Stimulated activated CD4-positive, alpha-beta T cell treated with anti-CD3 and anti-CD28 coated beads, Interleukin-1b, Interleukin-23, amount 100 ng/mL, for 1 hour (primary cell): ENCODE measurements at places on chromosomes 2 and 18.

DNA sequence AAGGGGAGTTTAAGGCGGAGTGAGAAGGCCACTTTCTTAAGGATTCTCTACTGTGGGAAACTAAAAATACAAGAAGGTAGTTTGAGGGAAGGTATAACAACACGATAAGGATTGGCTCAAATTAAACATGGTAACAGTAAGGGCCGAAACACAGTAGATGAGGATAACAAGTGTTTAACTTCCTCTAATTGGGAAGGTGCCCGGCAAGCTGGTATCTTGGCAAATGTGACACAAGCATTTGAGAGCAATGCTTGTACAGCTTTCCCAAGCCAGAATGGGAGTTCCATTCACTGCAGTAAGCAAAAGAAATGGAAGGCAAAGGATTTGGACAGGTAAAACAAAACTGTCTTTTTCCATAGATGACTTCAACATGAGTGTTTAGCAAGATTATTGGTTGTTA, 19.8 kb downstream of the USP40 start:
- DNase-seq, result no peak

GRCh38 chr2:102187496-102188150, 800 bp downstream of the IL1RL2 start:
- DNase-seq, result no peak

DNA sequence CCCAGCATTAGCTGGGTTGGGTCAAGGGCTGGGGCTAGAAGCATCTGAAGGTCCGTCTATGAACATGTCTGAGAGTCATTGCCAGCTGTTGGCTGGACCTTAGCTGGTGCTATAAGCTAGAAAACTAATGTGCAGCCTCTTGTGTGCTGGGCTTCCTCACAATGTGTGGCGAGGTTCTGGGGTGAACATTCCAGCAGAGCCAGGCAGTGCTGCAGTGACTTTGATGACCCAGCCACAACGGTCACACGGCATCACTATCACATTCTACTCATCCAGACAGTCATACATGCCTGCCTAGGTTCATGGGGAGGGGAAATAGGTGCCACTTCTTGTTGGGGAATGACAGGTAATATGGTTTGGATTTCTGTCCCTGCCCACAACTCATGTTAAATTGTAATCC, 260.5 kb downstream of the CYP26B1 start:
- DNase-seq, result no peak

DNA sequence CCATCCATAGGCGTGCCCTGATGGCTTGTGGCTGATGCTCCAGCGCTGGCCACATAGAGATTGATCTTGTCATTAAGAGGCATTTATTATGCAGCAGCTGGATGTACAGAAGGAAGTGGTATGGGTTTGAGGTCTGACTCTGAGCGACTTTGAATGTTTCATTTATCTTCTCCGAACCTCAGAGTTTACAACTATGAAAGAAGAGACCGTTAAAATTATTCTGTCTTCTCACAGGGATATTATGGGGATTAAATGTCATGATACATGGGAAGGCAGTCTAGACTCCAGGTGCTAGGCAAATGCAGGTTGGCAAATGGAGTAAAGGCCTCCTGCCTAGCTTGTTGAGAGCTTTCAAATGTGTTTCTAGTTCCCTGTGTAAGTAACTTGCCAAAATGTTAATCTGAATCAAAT, 30.3 kb downstream of the MOGAT1 start:
- no peak for DNase-seq

DNA sequence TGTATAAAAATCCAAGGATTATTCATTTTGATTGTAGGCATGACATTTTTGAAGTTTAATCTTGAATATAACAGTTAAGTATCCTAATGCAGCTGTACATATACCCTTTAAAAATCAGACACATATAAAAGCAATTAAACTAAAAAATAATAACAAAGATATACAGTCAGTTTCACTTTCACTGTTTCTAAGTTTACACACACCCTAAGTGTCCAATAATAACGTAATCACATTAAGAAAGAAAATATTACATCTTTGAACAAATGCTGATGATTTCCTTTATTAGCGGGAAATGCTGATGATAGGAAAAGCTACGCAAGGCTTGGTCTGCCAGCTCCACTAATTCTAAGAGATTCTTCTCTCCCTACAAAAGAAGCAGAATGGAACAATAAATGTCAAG, 38.8 kb downstream of the RTTN start:
- no peak for DNase-seq

- no peak for DNase-seq
Measured at GRCh38 chr18:78304192-78305164, 675.1 kb upstream of the SALL3 start.

- no peak for DNase-seq
Measured at GRCh38 chr2:72630767-72631166, 195.1 kb downstream of the EXOC6B start.

DNA sequence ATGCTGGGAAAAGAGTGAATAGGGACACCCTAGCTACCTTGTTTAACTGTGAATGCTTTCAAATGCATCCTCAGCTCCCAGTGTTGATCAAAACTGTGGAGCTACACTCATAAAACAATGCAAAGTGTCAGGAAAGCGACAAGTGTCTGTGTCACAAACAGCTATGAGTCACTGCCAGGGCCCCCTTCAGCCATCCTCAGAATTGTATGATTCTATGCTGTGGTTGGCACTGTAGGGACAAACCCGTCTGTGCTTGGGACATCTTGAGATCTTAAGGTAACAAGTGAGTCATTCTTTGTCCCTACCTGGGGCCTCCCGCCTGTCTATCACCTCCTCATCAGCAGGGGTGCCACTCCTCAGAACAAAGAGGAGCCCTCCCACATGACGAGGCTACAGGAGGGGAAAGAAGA, 42.4 kb downstream of the KLF7 start:
- no peak for DNase-seq

GRCh38 chr2:234960175-234961088, 8.6 kb downstream of the SH3BP4 start:
- no peak for DNase-seq

DNA sequence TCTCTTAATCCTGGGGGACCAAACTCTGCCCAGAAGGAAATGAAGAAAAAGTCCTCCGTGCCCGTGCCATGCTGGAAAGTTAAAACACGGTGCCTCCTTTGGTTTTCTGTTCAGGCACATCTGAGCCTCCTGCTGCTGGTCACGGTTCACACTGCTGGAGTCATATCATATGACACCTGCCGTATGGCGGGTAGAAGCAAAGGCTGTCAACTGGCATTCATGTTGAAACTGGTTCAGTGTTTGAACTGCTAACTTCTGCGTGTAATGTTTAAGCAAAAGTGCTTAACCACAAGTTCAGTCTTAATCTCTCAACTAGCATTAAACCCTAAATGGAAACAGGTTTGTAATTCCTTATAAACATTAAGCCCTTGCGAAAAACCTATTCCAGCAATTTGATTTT, 3.1 kb downstream of the STK39 start:
- peak; percentile 8 for DNase-seq

DNA sequence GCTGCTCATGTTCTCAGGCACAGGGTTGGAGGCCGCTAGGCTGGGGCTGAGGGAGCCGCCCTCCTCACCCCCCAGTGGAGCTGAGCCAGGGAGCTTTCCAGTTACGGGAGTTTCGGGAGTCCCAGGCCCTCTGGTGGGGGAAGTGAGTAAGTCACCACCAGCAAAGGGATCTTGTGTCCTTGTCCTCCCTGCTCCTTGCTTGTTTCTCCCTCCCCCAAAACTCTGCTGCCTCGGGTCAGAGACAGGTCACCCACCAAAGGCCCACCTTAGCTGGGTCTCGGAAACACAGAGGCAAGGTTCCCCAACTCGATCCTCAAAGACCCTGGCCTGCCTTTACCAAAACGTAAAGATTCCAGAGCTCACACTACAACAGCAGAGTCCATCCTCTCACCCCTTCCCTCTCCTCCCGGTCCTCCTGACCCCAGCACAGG, 60.5 kb upstream of the POMC start:
- DNase-seq, result no peak

DNA sequence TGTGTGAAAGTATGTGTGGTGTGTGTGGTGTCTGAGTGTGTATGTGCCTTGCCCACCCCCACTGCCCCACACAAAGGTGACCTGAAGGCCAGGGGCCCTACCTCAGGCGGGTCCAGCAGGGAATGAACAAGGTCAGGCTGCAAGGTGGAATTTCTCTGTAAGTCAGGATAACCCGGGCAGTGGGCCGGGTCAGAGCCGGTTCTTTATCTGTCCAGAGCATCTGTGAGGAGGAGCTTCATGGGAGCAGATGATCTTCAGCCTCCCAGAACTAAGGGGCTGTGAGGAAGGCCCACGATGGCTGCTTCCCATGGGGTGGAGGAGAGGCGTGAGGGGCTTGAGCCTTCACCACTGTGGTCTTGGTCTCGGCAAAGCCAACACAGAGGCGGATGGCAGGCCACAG, 150.3 kb downstream of the TFCP2L1 start:
- no peak for DNase-seq

GRCh38 chr18:48600456-48601090, 61.7 kb downstream of the CTIF start:
- DNase-seq, result no peak

GRCh38 chr18:34729264-34729663, 19.2 kb downstream of the DTNA start:
- no peak for DNase-seq

GRCh38 chr2:68251855-68252399, 405 bp downstream of the PPP3R1 start:
- no peak for DNase-seq

- no peak for DNase-seq
Measured at GRCh38 chr18:13278062-13278630, 59.6 kb downstream of the LDLRAD4 start.

DNA sequence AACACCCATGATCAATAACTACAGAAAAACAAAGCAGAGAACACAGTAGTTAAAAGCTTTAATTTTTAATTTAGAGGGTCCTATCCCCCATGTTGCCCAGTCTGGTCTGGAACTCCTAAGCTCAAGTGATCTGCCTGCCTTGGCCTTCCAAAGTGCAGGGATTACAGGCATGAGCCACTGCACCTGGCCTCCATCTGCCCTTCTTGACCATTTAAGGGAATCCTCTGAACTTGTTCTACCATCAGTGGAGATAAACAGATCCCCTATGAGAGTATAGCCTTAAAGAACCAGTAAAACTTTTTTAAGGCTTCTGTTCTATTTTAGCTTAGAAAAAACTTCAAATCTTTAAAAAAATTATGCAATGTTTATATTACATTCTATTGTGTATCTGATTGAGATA, 13.5 kb upstream of the ATP5MC3 start:
- no peak for DNase-seq

DNA sequence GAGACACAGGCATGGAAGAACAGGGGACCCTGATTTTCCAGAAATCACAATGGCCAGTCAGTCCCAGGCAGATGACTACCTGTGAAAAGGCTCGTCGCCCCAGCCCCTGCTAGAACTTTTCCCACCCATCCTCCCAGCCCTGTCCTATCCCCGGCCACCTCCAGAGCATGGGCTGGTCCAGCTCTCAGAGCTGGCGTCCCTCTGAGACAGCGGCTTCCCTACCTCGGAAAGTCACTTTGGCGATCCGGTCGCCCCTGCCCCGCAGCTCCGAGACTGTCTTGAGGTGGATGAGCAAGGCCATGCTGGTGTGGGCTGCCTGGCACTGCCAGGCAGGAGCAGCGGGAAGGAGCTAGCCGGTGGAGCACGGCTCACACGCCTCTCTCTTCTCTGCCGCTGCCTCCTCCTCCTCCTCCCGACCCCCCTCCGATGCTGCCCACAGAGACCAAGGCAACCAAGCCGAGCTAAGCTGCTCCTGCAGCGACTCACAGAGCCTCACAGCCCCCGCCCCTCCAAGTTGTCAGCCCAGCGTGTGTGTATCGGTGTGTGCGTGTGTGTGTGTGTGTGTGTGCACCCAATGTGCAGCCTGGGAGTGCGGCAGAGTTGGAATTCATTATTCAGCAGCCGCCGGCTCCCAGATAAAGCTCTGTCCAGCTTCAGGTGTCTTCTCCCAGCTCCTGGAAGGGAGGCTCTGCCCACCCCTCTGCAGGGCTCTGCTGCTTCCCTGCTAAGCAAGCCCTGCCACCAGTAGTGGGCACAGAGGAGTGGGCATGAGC, 80.5 kb upstream of the OTOF start:
- no peak for DNase-seq

GRCh38 chr2:208501206-208501605, 94.6 kb downstream of the PTH2R start:
- no peak for DNase-seq

GRCh38 chr2:239275044-239275685, 125.7 kb downstream of the HDAC4 start:
- DNase-seq, result peak; percentile 69

DNA sequence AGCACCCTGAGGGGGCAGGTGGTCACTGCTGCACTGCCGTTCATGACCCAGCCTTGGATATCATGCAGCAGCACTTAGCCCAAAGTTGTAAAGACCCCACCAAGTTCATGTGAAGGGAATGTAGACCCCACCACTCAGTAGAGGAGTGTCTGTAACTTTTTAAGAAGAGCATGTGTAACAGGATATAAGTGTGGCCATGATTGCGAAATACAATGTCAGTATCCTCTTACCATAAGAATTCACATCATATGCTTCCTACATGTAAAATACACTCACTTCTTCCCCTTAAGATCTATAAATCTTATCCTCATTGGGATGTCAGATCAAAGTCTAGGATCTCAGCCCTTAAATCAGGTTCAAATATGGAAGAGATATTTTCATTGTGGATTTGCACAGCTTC, 276.9 kb downstream of the PTPRM start:
- no peak for DNase-seq

DNA sequence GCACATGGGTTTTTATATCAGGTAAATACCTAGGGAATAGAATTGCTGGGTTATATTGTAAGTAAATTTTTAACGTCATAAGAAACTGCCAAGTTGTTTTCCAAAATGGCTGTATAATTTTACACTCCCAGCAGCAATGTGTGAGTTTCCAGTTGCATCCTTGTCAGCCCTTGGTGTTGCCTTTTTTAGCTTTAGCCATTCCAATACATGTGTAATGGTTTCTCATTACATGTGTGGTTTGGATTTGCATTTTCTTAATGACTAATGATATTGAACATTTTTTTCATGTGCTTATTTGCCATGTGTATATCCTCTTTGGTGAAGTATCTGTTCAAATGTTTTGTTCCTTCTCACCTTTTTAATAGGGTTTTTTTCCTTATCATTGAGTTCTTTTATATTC, 70.8 kb downstream of the ABI2 start:
- DNase-seq, result no peak

GRCh38 chr2:160989778-160990177, 170.4 kb upstream of the TANK start:
- no peak for DNase-seq

GRCh38 chr18:2960983-2961696, 51.8 kb downstream of the LPIN2 start:
- no peak for DNase-seq

DNA sequence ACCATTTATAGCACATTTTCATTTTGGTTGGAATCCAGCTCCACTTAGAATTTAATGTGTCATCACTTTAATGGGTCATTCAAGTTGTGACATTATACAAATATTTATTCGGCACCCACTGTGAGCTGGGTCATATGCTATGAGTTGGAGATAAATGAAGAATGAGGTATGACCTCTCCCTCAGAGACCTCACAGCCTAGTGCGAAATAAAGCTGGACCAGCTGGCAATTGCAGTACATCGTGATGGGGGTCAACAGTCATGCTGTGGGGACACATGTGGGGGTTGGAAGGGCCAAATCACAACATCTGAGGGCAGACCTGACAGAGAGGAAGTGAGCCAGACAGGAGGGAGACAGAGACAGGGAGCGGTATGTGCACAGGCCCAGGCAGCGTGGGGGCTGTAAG, 175.4 kb downstream of the MAIP1 start:
- DNase-seq, result no peak
